ENCODE measurements at places on chromosomes 3 and 15.

DNA sequence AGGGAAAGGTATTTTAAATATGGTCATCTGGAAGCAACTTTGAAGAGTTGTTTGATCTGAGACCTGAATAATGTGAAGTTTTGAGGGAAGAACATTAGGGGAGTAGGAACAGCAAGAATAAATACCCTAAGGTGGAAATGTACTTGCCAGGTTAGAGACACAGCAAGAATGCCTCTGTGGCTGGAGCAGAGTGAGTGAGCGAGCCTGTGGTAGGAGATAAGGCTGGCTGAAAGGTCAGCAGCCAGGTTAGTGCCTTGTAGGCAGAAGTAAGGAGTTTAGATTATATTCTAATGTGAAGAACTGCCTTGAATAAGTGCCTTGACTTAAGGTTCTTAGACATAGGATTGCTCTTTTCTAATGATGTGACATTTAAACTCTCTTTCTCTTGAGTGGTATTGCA lies 18.3 kb downstream of the LRRC49 start:
- H3K4me3 ChIP-seq, result no peak overlapping the region
- H3K4me1 ChIP-seq, result no peaks in the 10 kb centered on the region
- H3K36me3 ChIP-seq, result peaks cover 5% of the 10 kb centered on the region
- H3K27me3 ChIP-seq, result no peaks in the 10 kb centered on the region

GRCh38 chr15:71757741-71758530 lies 52.4 kb upstream of the NR2E3 start:
- H3K4me3 ChIP-seq, result no peak overlapping the region
- H3K4me1 ChIP-seq, result peaks cover 2% of the 10 kb centered on the region
- H3K27ac ChIP-seq, result no peak overlapping the region
- DNase-seq, result no peak

GRCh38 chr15:37995461-37996347 lies 61.3 kb downstream of the TMCO5A start:
- H3K4me3 ChIP-seq, result no peak overlapping the region
- no peaks in the 10 kb centered on the region for H3K27me3 ChIP-seq
- no peaks in the 10 kb centered on the region for H3K36me3 ChIP-seq
- DNase-seq, result no peak
- no peak overlapping the region for H3K27ac ChIP-seq

GRCh38 chr3:43895573-43895972 lies 204.8 kb downstream of the ABHD5 start:
- H3K36me3 ChIP-seq, result no peaks in the 10 kb centered on the region
- H3K4me1 ChIP-seq, result no peaks in the 10 kb centered on the region
- no peak overlapping the region for H3K27ac ChIP-seq
- no peak for DNase-seq

DNA sequence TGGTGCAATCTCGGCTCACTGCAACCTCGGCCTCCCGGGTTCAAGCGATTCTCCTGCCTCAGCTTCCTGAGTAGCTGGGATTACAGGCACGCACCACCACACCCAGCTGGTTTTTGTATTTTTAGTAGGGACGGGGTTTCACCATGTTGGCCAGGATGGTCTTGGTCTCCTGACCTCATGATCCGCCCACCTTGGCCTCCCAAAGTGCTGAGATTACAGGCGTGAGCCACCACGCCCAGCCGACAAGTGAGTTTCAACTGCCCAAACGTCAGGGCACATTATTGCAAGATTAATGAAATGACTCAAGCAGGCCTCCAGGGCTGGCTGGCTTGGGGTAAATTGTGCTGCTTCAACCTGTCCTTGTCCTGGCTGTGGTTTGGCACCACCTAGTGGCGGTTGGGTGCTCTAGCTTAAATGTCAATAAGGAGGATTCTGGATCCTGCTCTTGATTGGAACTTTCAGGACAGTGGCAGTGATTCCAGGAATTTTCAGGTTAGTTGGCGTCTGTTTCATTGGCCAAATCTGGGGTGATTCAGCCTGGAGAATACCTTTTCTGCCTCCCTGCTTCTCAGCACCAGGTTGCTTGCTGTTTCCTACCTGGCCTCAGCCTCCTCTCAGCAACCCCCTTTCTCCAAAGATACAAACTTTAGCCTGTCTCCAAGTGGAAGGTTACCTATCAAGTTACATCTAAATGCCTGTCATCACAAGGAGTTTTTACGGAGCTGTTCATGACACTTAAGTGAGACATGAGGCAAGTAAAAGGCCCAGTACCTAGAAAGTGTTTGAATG lies 32.4 kb upstream of the SACM1L start:
- H3K4me1 ChIP-seq, result peaks cover 4% of the 10 kb centered on the region
- H3K4me3 ChIP-seq, result no peak overlapping the region
- peak; percentile 96 for DNase-seq
- H3K27me3 ChIP-seq, result no peaks in the 10 kb centered on the region
- H3K27ac ChIP-seq, result no peak overlapping the region
- no peaks in the 10 kb centered on the region for H3K36me3 ChIP-seq
